ENCODE measurements at places on chromosomes 7 and 10.

DNA sequence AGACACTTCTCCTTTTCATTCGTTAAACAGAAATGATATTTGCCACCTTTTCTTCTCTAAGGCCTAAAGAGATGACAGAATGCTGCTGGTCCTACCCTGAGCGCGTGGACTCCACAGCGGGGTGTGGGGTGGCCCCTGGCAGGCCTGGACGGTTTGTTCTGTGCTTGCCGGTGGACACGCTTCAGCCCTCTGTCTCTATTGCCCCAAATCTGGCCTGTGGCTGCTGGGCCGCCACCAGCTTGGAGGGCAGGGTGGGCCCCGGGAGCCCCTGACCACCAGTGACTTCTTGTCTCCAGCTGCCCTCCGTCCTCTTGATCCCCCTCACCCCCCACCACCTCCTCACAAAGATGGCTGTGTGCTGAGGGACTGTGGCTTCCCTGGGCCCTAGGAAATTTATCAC, 5.7 kb downstream of the CHST3 start:
- no peak for DNase-seq

- DNase-seq, result no peak
Measured at GRCh38 chr10:88207121-88207546, 343.7 kb downstream of the PTEN start.

DNA sequence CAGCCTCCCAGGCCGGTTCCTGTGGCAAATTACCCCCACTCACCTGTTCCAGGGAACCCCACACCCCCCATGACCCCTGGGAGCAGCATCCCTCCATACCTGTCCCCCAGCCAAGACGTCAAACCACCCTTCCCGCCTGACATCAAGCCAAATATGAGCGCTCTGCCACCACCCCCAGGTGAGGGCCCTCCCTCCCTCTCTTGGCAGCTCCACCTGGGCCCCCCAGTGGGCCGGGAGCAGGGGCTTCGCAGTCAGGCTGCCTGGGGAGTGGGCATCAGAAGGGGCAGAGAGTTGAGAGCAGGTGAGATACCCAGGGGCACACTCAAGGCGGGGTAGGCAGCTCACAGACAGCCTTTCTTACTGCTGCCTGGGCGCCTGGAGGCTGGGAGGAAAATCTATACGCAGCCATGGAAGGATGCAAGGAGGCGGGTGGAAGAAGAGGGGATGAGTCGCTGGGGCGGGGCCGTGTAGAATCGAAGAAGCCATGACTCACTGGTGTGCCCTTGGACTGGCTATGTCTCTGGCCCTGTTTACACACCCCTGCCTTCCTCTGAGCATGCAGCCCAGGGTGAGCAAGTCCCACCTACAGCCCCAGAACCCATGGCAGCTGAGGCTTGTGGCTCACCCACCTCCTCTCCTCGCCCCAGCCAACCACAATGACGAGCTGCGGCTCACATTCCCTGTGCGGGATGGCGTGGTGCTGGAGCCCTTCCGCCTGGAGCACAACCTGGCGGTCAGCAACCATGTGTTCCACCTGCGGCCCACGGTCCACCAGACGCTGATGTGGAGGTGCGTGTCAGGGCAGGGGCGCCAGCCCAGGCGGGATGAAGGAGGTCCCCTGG, 48.6 kb upstream of the PPIF start:
- DNase-seq, result no peak

DNA sequence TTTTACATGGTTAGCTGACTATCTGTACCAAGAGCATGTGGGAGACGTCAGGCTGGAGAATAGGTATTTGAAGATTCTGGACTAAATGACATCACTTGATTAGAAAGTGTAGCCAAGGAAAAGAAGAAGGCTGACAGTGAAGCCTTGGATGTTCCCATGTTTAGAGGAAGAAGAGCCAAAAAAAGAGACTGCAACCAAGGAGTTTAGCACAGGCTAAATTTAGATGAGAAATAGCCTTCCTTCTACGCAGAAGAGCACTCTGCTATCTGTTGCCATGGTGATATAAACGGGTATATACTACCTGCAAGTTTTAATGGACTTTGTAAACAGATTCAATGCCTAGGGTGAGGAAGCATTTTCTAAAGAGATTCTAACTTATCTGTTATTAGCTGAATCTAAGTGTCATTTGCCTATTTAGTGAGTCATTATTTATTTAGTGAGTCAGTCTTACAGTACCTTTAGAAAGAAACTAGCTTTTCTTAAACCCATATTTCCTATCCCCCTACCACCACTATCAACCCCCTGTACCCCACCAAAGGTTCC, 69.8 kb downstream of the CDK6 start:
- DNase-seq, result no peak

DNA sequence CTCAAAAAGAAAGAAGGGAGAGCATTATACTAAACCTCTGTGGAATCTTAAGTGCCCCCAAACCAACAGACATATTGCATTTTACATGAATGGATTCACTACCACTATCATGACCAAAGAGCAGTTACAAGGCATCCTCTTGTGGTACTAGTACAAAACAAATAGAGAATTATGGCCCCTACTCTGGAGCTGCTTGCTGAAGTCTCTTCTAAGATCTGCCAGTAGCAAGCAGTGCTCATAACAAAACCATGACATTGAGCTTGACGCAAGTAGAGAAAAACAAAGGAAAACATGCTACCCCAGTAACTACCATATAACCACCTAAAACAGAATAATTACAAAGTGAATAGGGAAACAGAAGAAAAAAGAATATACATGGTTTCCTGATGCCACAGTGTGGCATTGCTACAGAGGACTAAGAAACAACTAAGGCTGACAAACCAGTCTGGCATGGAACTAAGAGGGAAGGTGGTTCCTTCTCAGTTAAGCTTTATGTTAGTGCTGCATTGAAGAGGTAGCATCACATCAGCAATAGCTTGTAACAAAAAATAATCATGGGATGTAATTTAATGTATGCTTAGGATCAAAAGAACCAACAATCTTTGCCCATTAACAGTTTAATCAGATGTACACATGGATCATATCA, 150.2 kb upstream of the AGR3 start:
- DNase-seq, result no peak

GRCh38 chr7:50481867-50482266, 31.7 kb upstream of the FIGNL1 start:
- DNase-seq, result no peak

GRCh38 chr7:24042028-24042427, 242.0 kb upstream of the NPY start:
- DNase-seq, result no peak

GRCh38 chr10:124176349-124177179, 83.2 kb upstream of the CHST15 start:
- DNase-seq, result no peak
